ENCODE measurements at places on chromosomes 1 and 21. TPM values are rescaled to one million over a fixed set of nuclear protein-coding genes. Genes with fewer than 3 reads are reported as not detected.

DNA sequence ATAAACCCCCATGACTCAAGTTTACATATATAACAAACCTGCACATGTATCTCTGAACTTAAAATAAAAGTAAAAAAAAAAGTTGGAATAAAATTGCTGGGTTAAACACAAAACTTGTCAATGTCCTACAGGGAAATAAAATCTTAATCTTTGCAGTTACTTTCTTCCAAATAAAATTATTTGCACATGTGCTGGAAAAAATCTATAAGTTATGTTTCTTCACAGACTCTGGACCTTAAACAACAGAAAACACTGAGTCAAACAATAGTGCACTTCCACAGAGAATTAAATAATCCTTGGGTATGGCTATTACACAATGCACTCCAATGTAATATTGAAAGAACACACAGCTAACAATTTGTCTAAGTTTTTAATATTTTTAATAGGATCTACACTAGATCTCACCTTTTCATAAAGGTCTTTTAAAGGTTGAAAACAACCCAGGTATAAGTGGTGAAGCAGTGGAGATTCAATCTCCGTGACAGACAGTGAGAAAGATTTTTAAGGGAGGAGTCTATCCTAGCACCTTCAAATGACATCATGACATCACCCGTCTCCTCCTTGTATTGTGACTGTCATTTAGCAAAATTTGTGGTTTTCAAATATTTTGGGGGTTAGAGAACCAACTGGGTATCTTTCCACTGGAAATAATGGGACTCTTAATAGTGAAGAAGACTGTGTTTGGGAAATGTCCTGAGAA, 25.2 kb upstream of the FGGY start:
- no peaks in the 10 kb centered on the region for H3K36me3 ChIP-seq
- no peaks in the 10 kb centered on the region for H3K27me3 ChIP-seq
- DNase-seq = no peak
- H3K4me3 ChIP-seq = no peak overlapping the region
- no peaks in the 10 kb centered on the region for H3K4me1 ChIP-seq
- no peak overlapping the region for H3K27ac ChIP-seq

DNA sequence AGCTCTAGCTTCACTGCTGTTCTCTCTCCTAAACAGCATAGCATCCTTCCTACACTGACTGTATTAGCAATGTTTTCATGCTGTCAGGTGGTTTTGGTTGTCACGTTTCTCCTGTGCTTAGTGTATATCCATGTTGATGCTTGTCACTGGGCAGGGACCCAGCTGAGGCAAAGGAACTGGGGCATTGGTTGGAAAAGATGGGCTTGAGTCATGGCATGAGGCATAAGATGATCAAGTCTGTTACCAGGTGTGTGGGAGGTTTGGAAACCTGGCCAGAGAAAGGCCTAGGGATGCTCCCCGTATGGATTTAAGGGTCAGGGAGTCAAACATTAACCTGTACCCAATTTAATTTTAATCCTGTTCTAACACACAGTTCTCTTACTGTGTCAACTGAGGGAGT, 69.6 kb downstream of the OSBPL9 start:
- no peaks in the 10 kb centered on the region for H3K27me3 ChIP-seq
- DNase-seq = no peak
- no peak overlapping the region for H3K4me3 ChIP-seq
- no peaks in the 10 kb centered on the region for H3K36me3 ChIP-seq
- peak overlapping the region; percentile 1 for H3K27ac ChIP-seq

- H3K36me3 ChIP-seq = no peaks in the 10 kb centered on the region
- no peaks in the 10 kb centered on the region for H3K27me3 ChIP-seq
- peaks cover 2% of the 10 kb centered on the region for H3K4me1 ChIP-seq
- H3K4me3 ChIP-seq = no peak overlapping the region
Measured at GRCh38 chr1:32413507-32414185, 19.4 kb upstream of the BSDC1 start.

DNA sequence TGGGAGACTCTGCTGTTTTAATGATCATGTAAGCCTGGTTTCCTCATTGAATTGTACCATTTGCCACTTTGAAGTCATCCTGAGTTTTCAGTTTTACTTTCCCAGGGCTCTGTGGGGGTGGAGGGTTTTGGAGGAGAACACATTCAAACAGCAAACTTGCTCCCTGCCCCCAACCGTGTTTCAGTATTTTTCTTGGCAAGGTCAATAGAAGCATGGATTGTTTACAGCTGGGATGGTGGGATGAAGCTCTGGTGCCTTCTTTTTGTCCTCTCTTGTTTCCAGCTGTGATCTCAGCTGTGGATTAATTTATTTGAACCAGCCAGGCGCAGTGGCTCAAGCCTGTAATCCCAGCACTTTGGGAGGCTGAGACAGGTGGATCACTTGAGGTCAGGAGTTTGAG, 54.3 kb upstream of the SERBP1 start:
- peak; percentile 55 for DNase-seq
- no peaks in the 10 kb centered on the region for H3K4me1 ChIP-seq
- no peak overlapping the region for H3K4me3 ChIP-seq
- H3K27ac ChIP-seq = no peak overlapping the region
- no peaks in the 10 kb centered on the region for H3K27me3 ChIP-seq

The SH2D1B gene
- 0.61 TPM for total RNA-seq

The SPATA45 gene
- total RNA-seq = not detected

DNA sequence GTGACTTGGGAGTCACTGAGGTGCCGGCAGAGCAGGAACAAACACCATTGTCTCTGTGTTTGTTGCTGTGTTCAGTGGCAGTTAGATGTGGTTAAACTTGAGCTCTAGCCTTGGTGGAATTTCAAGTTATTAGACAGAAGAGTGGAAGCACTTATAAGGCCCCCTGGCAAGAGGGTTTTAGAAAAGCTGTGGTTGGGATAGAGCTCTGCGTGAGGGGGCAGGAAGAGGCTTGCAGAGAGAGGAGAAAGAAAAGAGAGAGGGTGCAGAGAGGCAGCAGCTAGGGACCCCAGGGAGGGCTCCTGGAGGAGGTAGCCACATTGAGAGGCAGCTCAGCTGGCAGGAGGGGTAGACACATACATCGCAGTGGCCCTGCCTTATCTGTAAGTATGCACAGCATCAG, 128.2 kb downstream of the GALNT2 start:
- H3K36me3 ChIP-seq = no peaks in the 10 kb centered on the region
- H3K27ac ChIP-seq = no peak overlapping the region
- no peaks in the 10 kb centered on the region for H3K27me3 ChIP-seq
- no peak overlapping the region for H3K4me3 ChIP-seq
- no peak for DNase-seq

The NR1I3 gene
- total RNA-seq = not detected

The LTN1 gene
- 17.0 TPM for total RNA-seq

DNA sequence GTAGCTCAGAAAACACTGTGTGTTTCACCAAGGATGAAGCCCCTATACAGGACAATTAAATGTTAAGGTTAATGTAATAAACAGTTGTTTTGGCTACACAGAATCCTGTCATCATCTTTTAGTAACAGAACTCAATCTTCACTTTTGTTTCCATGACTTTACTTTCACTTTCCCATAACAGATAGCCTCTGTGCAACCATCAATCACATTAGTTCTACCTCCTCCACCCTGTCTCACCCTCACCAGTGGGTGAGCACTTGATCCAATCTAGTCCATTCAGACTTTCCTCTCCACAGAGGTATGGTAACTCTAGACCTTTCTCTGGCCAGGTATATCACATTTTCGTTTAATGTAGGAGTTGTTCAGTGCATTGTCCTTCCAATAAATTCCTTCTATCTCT, 1018.5 kb downstream of the ADGRL2 start:
- DNase-seq = no peak
- no peaks in the 10 kb centered on the region for H3K27me3 ChIP-seq
- no peak overlapping the region for H3K27ac ChIP-seq

The PCP4L1 gene
- 5.8 TPM for total RNA-seq

- peaks cover 4% of the 10 kb centered on the region for H3K27me3 ChIP-seq
- no peak for DNase-seq
- H3K4me3 ChIP-seq = no peak overlapping the region
- no peaks in the 10 kb centered on the region for H3K36me3 ChIP-seq
- no peak overlapping the region for H3K27ac ChIP-seq
Measured at GRCh38 chr1:3213730-3214129, 144.7 kb downstream of the PRDM16 start.

The IGSF9 gene
- 4.9 TPM for total RNA-seq

The SLC5A9 gene
- total RNA-seq = 1.4 TPM

- no peak for DNase-seq
- no peaks in the 10 kb centered on the region for H3K36me3 ChIP-seq
- no peak overlapping the region for H3K4me3 ChIP-seq
- no peaks in the 10 kb centered on the region for H3K27me3 ChIP-seq
- H3K4me1 ChIP-seq = no peaks in the 10 kb centered on the region
Measured at GRCh38 chr1:99497690-99498089, 148.2 kb upstream of the PALMD start.

- no peaks in the 10 kb centered on the region for H3K4me1 ChIP-seq
- no peaks in the 10 kb centered on the region for H3K27me3 ChIP-seq
- no peak overlapping the region for H3K27ac ChIP-seq
- no peaks in the 10 kb centered on the region for H3K36me3 ChIP-seq
- DNase-seq = no peak
- H3K4me3 ChIP-seq = no peak overlapping the region
Measured at GRCh38 chr21:42357307-42357706, 6.5 kb upstream of the TFF2 start.

GRCh38 chr1:223244366-223245103, 101.5 kb upstream of the TLR5 start:
- no peaks in the 10 kb centered on the region for H3K27me3 ChIP-seq
- no peak overlapping the region for H3K27ac ChIP-seq
- H3K4me1 ChIP-seq = no peaks in the 10 kb centered on the region
- no peaks in the 10 kb centered on the region for H3K36me3 ChIP-seq
